CD4-positive, alpha-beta T cell treated with Interleukin-4 for 4 hours (primary cell): ENCODE measurements at places on chromosomes 12 and 14.

GRCh38 chr12:123034865-123035264, 54.4 kb downstream of the ARL6IP4 start:
- no peak for DNase-seq

DNA sequence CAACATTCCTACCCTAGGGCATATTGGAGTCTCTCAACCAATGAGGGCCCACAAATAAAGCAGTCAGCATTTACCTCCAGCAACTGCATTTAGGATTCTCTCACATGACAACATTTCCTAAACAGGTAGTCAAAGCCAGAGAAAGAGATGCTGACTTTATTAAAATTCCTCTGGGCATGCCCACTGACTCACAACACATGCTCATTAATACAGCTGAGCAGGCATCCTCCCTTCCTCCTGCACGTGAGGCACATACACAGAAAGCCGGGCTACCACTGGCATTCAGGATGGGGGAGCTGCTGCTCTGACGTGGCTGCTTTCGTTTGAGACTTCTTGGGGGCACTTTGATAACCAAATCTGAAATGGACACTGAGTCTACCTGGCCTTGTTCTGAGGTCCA, 174.1 kb downstream of the NRXN3 start:
- DNase-seq, result no peak

DNA sequence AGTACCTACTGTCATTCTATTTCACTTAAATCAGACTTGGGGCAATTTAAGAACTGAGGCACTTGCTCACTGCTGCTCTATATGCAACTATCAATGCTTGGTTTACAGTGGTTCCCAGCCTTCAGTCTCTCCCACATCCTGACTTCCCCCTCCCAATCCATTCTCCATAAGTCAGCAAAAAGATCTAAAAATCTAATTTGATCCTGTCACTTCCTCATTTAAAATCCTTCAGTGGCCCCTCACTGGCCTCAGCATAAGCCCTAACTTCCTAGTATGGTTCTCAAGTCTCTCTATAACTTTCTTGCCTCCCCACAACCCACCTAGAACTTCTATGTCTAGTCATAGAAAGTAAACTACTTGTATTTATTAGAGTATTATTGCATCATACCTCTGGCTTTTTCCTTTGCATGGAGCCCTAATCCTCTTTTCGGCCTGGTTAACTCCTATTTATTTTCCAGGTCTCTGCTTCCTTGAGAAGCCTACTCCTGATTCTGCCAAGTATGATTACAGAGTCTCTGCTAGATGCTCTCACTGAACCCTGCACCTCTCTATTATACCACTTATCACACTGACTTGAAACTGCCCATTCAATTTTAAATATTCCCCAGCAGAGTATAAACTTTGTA, 130.6 kb downstream of the RALGAPA1 start:
- DNase-seq, result no peak

- DNase-seq, result no peak
Measured at GRCh38 chr14:75236467-75236866, 42.2 kb upstream of the FOS start.

DNA sequence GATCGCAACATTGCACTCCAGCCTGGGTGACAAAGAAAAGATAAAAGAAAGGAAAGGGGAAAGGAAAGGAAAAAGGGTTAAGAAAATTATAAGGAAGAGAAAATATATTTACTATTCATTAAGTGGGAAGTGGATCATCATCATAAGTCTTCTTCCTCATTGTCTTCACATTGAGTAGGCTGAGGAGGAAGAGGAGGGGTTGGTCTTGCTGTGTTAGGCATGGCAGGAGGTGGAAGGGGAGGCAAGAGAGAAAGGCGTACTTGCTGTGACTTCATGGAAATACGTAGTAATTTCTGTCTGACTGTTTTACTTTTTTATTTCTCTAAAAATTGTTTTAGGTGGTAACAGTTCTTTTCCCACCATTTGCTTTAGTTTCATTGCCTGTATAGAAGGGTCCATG, 26.2 kb downstream of the FAM177A1 start:
- no peak for DNase-seq

DNA sequence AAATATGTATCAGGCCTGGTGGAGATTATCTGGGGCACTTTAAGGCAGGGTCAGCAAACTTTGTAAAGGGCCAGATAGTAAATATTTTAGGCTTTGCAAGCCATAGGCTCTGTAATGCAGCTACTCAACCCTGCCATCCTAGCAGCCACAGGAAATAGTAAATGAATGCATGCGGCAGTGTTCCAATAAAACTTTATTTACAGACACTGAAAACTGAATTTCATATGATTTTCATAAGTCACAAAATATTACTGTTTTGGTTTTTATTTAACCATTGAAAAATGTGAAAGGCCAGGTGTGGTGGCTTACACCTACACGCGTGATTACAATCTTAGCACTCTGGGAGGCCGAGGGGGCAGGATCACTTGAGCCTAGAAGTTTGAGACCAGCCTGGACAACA, 3.2 kb upstream of the CAMKK2 start:
- DNase-seq, result no peak
